MCF 10A (cell line): ENCODE measurements at places on chromosomes 3 and 15. TPM values are rescaled to one million over a fixed set of nuclear protein-coding genes. Genes with fewer than 3 reads are reported as not detected.

DNA sequence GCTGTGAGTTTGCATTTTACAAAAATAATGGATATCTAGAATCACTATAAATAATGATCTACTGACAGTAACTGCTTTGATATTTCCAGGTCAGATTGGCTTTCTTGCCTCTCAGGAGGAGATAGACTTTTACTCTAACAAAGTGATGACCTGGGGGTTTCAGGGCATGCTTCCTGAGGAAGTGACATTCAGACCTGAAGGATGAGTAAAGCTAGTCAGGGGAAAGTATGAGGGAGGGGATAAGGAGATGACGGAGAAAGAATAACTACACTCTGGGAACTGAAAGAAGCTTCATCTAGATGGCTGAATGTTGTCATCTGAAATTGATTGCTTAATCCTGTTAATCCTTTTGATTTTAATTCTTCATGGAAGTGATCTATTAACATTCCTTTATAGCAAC, 32.2 kb downstream of the ARMC8 start:
- H3K27me3 ChIP-seq = no peaks in the 10 kb centered on the region
- peaks cover 13% of the 10 kb centered on the region for H3K4me1 ChIP-seq
- H3K4me3 ChIP-seq = no peak overlapping the region
- H3K36me3 ChIP-seq = peaks cover 16% of the 10 kb centered on the region
- no peak for DNase-seq
- no peak overlapping the region for H3K27ac ChIP-seq

GRCh38 chr3:24100696-24101402, 155.8 kb downstream of the NR1D2 start:
- H3K27ac ChIP-seq = no peak overlapping the region
- H3K36me3 ChIP-seq = no peaks in the 10 kb centered on the region
- H3K4me3 ChIP-seq = no peak overlapping the region
- no peaks in the 10 kb centered on the region for H3K27me3 ChIP-seq
- H3K4me1 ChIP-seq = peaks cover 27% of the 10 kb centered on the region

- no peaks in the 10 kb centered on the region for H3K36me3 ChIP-seq
- DNase-seq = no peak
- H3K27me3 ChIP-seq = no peaks in the 10 kb centered on the region
- no peak overlapping the region for H3K27ac ChIP-seq
- H3K4me3 ChIP-seq = no peak overlapping the region
- peaks cover 21% of the 10 kb centered on the region for H3K4me1 ChIP-seq
These were observed 18.9 kb upstream of the SLC27A2 start for GRCh38 chr15:50162969-50163718.

PIF1 gene
- 8.1 and 13.4 TPM in 2 replicates for total RNA-seq

DNA sequence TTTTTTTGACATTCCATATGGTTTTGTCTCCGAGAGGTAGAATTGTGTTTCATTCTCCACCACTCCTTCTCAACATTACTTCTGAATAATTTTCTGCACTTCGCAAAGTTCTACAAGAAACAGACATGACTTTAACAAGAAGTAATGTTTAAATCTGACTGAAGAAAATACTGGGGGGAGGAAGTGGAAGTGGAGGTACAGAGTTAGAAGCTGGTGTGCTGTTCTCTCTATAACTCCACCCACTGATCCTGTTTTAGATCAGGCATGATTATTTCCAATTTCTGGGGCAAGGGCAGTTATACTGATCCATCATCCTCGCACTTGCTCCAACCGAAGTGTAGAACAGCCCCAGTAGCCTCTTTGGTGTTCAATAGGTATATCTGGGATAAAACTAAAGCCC, 9.2 kb upstream of the MCCC1 start:
- DNase-seq = no peak
- no peak overlapping the region for H3K27ac ChIP-seq
- no peak overlapping the region for H3K4me3 ChIP-seq
- H3K27me3 ChIP-seq = no peaks in the 10 kb centered on the region
- peaks cover 6% of the 10 kb centered on the region for H3K4me1 ChIP-seq

DNA sequence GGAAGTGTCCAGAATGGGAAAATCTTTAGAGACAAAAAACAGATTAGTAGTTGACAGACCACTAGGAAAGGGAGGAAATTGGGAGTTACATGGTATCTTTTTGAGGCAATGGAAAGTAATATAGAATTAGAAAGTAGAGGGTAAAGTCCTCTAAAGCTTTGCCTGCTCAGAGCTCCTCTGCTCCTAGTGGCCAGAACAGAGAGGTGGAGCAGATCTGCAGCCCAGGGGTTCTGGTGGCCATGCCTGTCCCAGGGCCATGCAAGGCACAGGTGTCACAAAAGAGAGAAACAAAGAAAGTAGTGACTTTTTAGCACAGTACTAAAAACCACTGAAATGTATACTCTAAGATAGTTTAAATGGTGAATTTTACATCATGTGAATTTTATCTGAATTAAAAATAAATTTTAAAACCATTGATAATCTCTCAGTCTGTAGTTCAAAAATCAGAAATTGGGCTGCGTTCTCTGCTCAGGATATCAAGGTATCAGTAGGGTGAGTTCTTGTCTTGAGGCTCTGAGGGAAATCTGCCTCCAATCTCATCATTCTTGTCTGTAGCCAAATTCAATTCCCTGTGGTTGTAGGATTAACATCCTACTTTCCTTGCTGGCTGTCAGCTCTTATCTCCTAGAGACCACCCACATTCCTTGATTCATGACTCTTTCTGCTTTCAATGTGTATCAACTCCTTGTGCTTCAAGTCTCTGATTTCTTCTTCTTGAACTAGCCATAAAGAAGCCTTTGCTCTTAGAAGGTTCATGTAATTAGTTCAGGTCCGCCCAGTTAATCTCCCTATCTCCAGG, 23.6 kb downstream of the PYGO1 start:
- no peak overlapping the region for H3K4me3 ChIP-seq
- H3K4me1 ChIP-seq = no peaks in the 10 kb centered on the region
- H3K27me3 ChIP-seq = no peaks in the 10 kb centered on the region
- no peak for DNase-seq
- no peak overlapping the region for H3K27ac ChIP-seq

DNA sequence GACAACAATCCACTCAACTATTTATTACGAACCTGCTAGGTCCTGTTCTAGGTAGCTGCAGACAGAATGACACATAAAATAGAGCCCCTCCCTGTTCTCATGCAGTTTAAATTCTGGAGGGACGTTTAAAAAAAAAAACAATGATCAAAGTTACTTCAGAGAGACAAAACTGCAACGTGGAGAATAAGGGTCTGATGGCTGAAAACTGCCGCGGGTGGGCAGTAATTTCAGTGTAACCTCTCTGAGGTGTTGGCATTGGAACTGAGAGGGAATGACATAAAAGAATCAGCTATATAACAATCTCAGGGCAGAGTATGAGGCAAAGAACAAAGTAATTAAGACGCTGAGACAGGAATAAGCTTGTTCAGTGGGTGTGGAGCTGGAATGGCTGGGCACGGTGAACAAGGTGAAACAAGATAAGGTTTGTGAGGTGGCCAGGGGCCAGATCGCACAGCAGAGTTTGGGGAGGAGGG, 19.5 kb downstream of the TBL1XR1 start:
- DNase-seq = peak; percentile 46
- no peaks in the 10 kb centered on the region for H3K27me3 ChIP-seq
- peaks cover 16% of the 10 kb centered on the region for H3K36me3 ChIP-seq
- H3K27ac ChIP-seq = peak overlapping the region; percentile 77
- peaks cover 37% of the 10 kb centered on the region for H3K4me1 ChIP-seq
- H3K4me3 ChIP-seq = peak overlapping the region; percentile 61

GRCh38 chr3:46661776-46662766, 31.4 kb downstream of the ALS2CL start:
- H3K4me3 ChIP-seq = no peak overlapping the region
- H3K4me1 ChIP-seq = peaks cover 33% of the 10 kb centered on the region
- no peaks in the 10 kb centered on the region for H3K27me3 ChIP-seq
- no peak for DNase-seq
- no peaks in the 10 kb centered on the region for H3K36me3 ChIP-seq
- no peak overlapping the region for H3K27ac ChIP-seq

SLC12A1 gene
- total RNA-seq = not detected in 2 replicates

- no peaks in the 10 kb centered on the region for H3K27me3 ChIP-seq
- peaks cover 14% of the 10 kb centered on the region for H3K4me1 ChIP-seq
- no peak overlapping the region for H3K4me3 ChIP-seq
- peaks cover 92% of the 10 kb centered on the region for H3K36me3 ChIP-seq
- no peak for DNase-seq
These were observed 28.0 kb downstream of the TIPARP start for GRCh38 chr3:156702367-156702766.

GRCh38 chr3:126873416-126873815, 109.5 kb upstream of the PLXNA1 start:
- no peak overlapping the region for H3K4me3 ChIP-seq
- no peaks in the 10 kb centered on the region for H3K36me3 ChIP-seq
- no peak overlapping the region for H3K27ac ChIP-seq
- no peak for DNase-seq
- no peaks in the 10 kb centered on the region for H3K27me3 ChIP-seq

- no peak for DNase-seq
- no peaks in the 10 kb centered on the region for H3K4me1 ChIP-seq
- no peak overlapping the region for H3K4me3 ChIP-seq
- no peaks in the 10 kb centered on the region for H3K27me3 ChIP-seq
These were observed 8.0 kb upstream of the EEFSEC start for GRCh38 chr3:128145279-128145678.

DNA sequence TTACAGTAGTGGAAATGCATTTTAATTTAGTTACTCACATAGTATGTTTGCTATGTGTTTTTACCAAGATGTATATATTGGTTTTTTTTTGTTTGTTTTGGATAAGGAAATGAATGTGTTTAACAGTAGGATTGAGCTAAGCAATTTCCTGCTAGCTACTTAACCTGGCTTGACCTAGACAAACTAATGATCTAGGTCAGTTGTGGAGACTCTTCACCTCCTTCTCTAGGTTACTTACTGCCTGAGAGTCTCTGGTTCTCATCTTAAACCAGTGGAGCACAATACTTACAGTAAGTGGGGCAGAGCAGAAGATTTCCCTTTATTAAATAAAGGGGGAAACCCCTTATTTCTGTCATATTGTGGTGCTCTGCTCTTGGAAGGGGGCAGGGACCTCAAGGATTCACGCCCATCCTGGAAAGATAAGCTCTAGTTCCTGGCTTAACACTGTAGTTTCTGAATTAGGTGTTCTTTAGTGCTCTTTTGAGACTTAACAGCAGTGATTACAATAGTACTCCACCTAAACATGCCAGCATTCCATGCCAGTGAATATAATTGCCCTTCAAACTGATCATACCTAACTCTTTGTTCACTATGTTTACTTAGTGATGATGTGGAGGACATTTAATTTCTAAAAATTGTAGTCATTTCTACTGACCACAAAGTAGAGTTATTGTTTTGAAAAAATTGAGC, 79.9 kb downstream of the UBP1 start:
- peak overlapping the region; percentile 14 for H3K4me3 ChIP-seq
- H3K27ac ChIP-seq = peak overlapping the region; percentile 70
- peaks cover 5% of the 10 kb centered on the region for H3K36me3 ChIP-seq
- DNase-seq = peak; percentile 54
- no peaks in the 10 kb centered on the region for H3K27me3 ChIP-seq

FBXO40 gene
- not detected in 2 replicates for total RNA-seq

- DNase-seq = peak; percentile 33
- H3K27me3 ChIP-seq = no peaks in the 10 kb centered on the region
- peaks cover 11% of the 10 kb centered on the region for H3K4me1 ChIP-seq
- H3K27ac ChIP-seq = no peak overlapping the region
These were observed 27.3 kb downstream of the BCL2L10 start for GRCh38 chr15:52085299-52085698.

DNA sequence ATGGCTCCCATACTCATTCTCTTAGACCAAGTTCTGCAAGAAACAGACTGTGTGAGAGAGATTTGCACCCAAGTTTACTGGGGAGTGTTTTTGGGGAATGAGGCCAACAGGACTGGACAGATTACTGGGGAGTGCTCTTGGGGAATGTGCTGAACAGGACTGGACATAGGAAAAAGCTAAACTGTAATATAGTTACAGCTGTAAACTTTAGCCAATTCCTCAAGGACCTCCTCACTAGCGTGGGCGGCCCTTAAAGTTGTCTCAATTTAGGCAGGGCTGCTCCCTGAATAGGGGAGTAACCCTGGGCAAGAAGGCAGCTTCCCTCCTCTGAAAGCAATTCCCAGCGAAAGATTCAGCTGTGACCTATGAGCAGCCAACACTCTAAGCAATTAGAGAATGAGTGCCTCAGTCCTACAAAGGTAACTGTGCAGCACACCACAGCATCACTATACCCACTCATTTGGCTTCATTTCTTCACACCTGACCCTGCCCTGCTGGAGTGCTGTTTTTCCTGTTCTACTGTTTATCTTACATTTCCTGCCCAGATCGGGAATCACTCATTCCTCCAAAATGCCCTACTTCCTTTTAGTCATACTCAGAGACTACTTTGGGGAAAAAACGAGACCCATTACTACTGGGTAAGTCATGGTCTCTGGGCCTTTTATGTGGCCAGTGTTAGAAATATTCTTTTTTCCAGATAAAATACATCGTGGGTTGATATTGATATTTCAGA, 41.3 kb upstream of the TRIM42 start:
- no peak overlapping the region for H3K27ac ChIP-seq
- H3K27me3 ChIP-seq = no peaks in the 10 kb centered on the region
- DNase-seq = peak; percentile 16

COL6A5 gene
- not detected in 2 replicates for total RNA-seq
